ENCODE measurements at places on chromosomes 2 and 18.

- no peak for DNase-seq
Observed at GRCh38 chr2:20111311-20112131, 60.1 kb upstream of the LAPTM4A start.

- no peak for DNase-seq
Observed at GRCh38 chr18:24763765-24764513, 303.5 kb downstream of the HRH4 start.

- no peak for DNase-seq
Observed at GRCh38 chr18:56541793-56542192, 96.6 kb downstream of the TXNL1 start.

DNA sequence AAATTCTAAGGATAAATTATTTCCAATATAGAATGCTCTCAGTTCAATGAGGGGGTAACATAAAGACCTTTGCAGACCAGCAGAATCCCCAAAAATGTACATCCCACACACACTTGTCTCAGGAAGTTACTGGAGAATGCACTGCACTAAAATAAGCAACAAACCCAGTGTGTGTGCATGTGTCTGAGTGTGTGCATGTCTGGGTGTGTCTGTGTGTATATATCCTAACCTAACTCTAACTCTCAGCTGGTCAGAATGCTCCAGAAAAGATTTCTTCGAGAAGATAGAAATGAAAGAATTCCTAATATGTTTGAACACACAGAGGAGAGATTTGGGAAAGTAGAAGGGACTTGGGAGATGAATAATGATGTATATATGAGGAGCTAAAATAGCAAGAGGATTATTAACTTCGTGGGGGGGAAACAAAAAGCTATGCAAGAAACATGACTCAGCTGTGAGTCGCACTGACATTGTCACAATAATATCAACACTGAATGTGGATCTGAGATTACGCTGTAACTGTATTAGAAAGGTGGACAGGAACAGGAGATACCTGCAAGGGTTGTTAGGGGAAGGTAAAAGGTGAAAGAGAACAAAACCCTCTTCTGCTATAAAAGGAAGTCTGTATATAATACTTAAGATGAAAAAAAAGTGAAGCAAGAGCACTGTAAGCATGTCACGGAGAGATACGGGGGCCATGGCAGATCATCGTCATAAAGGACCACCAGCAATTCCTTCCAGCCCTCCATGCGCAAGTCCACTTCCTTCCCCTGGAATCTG lies 11.1 kb downstream of the COLEC12 start:
- DNase-seq: no peak

DNA sequence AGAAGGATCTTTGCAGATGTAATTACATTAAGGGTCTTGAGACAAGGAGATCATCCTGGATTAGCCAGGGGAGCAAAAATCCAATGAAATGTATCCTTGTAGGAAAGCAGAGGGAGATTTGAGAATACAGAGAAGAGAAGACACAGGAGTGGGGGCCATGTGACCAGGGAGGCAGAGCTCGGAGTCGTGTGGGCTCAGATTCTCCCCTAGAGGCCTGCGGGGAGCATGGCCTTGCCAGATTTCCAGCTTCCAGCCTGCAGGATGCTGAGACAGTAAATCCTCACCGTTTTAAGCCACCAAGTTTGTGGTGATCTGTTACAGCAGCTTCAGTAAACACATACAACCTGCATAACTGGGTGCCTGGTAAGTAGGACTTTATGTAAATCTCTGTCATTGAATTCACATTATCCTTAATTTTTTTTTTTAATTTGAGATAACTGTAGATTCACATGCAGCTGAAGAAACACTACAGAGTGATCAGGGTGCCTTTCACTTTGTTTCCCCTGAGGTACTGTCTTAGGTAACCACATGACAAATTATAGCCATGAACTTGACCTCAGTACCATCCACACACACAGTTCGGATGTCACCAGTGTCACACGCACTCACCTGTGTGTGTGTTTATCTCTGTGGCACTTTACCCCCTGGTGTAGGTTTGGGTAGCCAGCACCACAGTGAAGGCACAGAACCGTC lies 138.4 kb upstream of the HDAC4 start:
- DNase-seq: no peak

DNA sequence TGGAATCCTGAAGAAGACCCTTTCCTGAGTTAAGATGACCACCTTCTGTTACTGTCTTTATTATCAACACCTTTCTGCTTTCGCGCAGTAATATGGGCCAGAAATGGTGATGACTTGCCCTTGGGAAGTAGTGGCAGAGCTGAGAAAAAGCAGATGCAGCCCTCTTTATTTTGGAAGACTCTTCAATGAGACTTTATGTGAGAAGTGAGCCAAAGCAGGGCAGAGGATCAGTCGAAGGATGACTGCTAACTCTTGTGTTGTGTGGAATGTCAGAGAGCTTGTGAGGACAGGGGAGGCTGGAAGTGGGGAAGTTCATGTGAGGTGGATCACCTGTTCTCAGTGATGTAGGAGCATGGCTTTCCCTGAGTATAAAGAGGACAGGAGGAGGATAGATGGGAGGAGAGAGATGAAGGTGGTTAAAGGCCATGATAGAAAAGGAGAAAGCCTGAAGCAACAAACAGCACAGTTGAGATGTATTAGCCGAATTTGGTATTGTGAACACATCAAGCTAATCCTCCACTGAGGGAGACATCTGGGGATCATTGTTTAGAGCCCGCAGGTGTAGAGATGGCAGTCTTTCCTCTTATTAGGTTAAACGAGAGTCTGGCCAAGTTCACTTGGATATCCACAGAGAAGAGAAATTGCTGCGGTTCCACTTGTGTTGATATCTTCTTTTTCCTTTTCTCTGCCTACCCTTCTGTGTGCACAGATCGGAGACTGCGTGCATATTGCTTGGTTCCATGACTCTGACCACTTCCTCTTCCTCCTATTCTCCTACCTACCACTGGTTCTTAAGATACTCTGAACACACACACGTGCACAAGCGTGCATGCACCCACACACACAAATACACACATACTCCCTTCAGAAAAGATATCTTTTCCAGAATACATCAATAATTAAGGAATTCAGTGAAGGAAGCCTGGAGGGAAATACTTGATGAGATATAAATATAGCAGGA lies 67.4 kb downstream of the SLC9A2 start:
- no peak for DNase-seq

- no peak for DNase-seq
Observed at GRCh38 chr2:164538240-164538866, 82.9 kb downstream of the GRB14 start.

- no peak for DNase-seq
Observed at GRCh38 chr18:78884502-78884901, 95.1 kb upstream of the SALL3 start.

DNA sequence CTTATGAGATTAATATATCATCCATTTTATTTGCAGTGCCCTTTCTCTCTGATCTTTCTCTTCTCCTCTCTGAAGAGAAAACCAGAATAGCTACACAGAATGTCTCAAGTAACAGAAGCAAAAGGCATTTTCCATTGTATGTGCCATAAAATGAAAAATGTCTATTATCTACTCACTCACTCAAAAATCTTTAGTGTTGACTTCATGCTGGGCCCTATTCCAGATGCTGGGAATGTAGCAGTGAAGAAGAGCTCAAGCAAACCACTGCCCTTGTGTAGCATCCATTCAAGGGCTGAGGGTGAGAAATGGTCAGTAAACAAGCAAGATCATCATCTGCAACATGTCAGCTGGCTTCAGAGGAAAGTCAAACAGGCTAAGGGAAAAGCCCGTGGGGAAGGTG lies 427.7 kb downstream of the METTL4 start:
- DNase-seq: no peak

- DNase-seq: no peak
Observed at GRCh38 chr18:74549591-74550104, 15.3 kb downstream of the CNDP1 start.

DNA sequence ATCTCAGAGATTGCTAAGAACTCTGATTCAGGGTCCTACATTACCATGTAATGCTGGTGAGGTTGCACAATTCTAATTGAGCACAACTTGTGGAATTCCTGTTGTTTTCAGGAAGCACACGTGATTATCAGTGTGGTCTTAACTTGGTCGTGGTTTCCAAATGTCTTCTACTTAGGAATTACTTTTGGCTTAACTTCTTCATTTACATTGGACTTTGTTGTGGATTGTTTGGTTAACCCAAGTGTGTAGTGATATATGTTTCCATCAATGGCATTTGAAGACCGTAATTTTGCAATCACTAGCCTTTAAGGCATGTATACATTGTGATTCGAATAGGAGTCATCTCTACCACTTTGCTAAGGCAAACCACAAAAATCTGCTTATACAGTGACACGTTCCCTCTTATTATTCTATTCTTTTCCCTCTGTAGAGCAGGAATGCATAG lies 373.3 kb downstream of the IRS1 start:
- peak; percentile 85 for DNase-seq

DNA sequence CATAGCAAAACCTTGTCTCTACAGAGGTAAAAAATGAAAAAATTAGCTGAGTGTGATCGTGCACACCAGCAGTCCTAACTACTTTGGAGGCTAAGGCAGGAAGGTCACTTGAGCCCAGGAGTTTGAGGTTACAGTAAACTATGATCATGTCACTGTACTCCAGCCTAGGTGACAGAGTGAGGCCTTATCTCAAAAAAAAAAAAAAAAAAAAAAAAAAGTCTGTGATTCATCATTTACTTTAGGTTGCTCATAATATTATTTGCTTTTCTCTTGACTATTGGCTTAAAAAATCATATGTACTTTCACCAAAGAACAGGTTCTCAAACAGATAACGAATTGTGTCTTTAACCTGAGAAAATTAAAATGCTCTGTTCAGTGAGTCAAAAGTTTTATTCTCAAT lies 129.1 kb downstream of the MYO3B start:
- no peak for DNase-seq

GRCh38 chr2:138948070-138948539 lies 167.9 kb upstream of the NXPH2 start:
- DNase-seq: peak; percentile 97

GRCh38 chr2:12554224-12555011 lies 162.3 kb upstream of the TRIB2 start:
- no peak for DNase-seq

Measured in non-pigmented ciliary epithelial cell (primary cell).